ENCODE measurements at places on chromosomes 4 and X.

DNA sequence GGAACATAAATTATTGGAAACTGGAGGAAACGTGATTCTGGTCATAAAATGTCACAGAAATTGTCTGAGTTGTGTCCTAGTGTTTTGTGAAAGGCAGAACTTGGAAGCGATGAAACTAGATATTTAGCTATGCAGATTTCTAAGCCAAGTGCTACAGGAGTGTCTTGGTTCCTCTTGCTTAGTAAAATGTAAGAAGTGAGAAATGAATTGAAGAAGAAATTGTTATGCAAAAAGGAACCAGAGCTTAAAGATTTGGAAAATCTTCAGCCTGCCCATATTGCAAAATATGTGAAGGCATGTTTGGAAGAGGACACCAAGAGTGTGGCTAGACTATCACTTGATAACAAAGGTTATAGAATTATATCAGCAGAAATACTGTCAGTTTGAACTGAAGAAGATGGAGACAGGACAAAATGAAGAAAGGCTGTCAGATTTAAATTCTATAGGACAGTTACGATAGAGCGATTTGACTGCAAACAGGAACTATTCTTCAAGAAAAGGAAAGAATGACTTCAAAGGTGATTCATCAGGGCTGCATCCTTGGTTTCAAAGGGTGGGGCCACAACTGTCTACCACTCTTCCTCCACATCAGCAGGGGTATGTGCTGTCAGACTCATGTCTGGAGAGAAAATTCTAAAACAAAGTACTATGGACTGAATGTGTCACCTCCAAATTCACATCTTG, 9.4 kb upstream of the CDS1 start:
- ATAC-seq = peak; percentile 72

GRCh38 chrX:16827225-16827624, 41.0 kb downstream of the TXLNG start:
- peak; percentile 52 for ATAC-seq

DNA sequence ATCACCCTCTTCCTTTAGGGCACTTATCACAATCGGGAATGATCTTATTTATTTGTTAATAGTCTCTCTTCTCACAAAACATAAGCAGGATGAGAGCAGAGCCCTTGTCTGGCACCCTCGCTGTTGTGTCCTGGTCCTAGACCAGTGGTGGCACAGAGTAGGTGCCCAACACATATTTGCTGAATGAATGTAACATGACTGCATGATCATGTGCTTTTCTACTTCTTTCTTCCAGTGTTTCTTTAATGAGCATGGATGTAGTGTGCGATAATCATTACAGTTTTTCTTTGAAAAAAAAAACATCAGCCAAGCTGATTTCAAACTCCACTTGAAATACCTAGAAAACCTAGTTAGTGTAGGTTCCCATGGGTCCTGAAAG, 164.1 kb downstream of the CHIC2 start:
- ATAC-seq = no peak

DNA sequence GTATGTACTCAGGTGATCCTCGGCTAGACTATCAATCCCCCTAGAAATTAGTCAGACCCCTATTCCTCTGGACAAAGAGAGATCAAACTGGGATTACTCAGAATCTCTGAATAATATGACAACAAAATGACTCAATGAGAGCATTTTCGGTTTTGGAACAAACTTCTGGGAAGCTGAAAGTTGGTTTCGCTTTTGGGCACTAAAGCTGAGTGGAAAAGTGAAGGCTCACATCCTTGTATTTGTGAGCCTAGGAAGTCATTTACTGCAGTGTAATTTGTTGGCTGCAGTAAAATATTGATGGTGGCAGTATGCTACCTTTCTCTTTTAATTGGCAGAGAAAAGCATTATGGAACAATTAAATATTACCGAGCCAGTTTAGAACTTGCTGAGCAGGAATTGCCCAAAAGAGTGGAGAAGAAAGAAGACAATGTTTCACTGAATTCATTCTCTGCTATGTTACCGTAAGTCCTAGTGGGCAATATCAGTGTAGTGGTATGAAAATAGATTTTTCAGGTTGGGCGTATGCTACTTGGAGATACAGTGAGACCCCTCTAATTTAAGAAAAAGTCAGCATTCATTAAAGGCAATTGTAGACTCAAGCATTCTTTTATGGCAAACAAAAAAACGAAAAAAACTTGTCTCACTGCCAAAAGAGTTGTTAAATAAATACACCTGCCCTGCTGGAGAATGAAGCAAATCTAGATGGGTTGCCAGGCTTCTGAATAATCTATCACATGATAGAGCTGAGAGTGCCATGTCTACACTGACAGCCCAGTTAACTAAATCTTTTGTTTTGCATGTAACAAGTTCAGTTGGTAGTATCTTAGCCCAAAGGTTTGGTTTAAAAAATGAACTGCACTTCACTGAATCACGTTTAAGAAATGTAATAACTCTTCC, 69.6 kb downstream of the AGTR2 start:
- peak; percentile 92 for ATAC-seq

DNA sequence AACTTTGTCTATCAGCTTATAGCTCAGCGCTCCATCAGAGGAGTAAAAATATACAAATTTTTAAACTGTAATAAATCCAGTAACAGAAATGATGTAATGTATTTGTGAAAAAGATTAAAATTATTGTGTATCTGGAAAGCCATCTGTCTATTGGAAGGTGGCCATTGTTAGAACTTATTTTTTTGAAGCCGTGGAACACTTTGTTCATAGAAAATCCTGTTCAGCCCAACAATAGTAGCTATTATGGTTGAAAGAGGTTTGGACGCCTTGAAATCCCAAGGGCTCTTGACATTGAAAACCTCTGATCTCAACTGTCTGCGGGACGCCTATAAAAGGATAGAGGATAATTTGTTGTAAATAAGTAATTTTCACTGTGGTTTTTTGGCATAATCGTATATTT, 98.3 kb downstream of the RAPGEF2 start:
- no peak for ATAC-seq

All from esophagus mucosa (tissue), 1 donor.